Activated CD4-positive, alpha-beta memory T cell treated with anti-CD3 and anti-CD28 coated beads, Interleukin-2, amount 10 ng/mL, durations not matched to agents 7 days and 5 days (primary cell): ENCODE measurements at places on chromosomes 4 and X. TPM values are rescaled to one million over a fixed set of nuclear protein-coding genes. Genes with fewer than 3 reads are reported as not detected.

Gene FGD1
- 0.08 TPM for total RNA-seq

Gene RGN
- not detected for total RNA-seq

Gene COL4A6
- total RNA-seq: not detected

- no peak for DNase-seq
- no peaks in the 10 kb centered on the region for H3K4me1 ChIP-seq
- H3K4me3 ChIP-seq: no peak overlapping the region
These were observed 123.2 kb downstream of the TRIML1 start for GRCh38 chr4:188262464-188262863.
